ENCODE measurements at places on chromosomes 13 and 19.

GRCh38 chr19:28966737-28967399, 246.1 kb downstream of the UQCRFS1 start:
- DNase-seq = no peak

DNA sequence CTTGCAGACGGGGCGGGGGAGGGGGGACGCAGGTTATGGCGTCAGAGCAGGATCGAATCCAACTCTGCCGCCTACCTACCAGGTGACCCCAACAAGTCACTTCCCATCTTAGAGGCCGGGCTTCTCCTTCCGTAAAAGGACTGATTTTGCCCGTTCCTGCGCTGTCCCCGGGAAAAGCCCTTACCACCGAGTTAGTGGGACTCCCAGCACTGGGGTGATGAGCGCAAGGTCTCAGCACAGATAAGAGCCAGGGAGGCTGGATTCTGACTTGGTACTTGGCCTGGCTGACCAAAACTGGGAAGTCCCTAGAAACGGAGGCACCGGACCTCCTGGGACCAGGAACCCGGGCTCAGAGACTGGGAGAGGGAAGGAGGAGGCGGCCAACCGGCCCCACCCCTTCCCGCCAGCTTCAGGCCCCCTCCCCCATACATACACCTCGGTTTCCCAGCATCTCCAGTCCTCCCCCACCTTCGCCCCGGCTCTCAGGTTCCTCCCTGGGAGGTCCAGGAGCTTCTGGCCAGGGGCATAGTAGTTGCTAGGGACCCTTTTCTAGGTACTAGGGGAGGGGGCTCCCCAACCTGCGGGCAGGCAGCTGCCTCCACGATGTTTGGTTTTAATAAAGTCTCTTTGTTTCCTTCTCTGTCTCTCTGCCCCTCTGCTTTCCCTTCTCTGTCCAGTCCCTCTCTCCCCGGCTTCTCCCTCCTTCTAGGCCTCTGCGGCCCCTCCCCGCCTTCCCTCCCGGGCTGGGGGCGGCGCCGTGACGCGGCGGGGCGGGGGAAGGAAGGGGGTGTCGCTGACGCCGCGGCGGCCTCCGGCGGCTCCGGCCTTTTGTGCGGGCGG, at the start of gene GRAMD1A:
TSS of gene GRAMD1A (plus strand) at position 826 of the 840 bp plus-strand sequence. CDS start 156 bp downstream, outside the sequence.
- DNase-seq = peak; percentile 87

DNA sequence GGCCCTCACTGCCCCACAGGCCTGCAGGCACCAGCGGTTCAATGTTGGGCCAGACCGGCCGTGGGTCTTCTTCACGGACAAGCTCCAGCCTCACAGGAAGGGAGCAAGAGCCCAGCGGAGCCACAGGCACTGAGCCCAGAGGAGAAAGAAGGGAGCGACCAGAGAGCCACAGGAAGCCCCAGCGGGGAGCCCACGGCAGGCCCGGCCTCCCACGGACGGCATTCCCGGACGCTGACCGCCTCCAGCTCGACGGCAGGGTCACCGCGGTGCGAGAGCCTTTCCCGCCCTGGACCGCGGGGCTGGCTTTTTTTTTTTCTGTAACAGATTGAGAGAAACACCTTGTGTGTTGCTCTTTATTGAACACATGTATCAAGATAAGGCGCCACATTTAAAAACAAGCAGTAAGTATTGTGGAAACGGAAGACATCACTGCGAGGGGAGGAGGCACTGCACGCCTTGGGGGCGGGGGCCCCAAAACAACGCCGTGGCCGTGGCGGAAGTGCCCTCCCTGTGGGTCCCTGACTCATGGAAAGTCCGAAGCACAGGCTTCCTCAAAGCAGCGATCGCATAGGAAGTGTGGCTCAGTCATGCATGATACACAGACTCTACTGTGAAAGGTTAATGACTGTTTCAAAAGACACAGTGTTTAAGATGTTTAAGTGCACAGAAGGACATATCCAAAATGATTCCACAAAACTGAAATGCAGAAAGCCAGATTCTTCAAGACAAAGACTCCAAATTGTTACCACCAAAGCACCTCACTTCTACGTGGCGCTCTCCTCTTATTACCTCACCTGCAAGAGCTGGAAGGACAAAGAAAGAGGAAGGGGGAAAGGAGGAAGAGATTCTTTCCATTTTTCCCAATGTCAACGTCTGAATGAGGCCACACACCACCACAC, 3.5 kb downstream of the RASA3 start:
- peak; percentile 95 for DNase-seq

DNA sequence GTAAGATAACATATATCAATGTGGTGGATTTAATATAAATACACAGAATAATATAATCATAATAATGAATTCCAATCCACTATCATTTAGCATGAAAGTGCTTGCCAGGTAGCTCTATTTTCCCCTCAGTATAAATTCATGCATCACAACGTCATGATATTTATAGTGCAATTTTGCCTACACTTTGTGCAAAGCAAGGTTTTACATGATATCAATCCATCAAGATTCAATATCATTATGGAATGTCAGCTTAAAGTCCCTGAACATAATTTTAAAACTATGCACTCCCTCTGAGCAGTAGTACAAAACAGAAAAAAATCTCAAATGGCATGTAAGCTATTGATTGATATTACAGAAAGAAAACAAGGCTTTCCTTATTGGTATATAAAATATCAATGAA, 962.2 kb upstream of the PCDH20 start:
- no peak for DNase-seq

DNA sequence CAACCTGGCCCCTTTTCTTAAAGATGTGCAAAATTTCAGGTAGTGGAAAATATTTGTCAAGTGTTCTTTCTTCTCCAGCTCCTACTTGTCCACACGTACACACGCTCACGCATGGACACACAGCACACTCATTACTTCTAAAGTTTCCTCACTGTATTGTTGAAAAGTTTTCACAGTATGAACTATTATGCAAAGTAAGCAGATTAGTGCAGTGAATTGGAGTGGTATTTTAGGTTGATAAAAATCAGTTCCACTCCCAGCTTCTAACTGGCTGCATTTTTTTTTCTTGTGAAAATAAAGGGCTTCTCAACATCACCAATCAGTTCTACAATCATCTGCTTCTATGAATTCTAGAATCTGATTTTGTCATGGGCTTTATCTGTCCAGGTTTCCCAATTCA, 264.5 kb downstream of the DCT start:
- DNase-seq = no peak

DNA sequence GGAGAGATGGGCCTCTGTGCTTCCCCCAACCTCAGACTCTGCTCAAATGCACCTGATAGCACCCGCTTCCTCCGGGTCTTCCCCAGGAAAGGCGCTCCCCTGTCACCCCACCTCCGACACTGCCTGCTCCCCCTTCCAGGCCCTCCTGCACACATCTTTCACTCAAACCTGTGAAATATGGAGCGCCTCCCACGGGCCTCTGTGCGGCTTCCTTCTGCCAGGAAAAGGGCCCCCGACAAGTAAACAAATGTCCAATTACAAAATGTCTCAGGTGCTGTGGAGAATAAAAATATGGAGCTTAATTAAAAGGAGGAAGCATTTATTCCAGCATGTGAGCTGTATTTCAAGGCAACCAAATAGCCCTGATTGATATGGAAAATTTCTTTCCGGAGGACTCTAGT, 15.6 kb upstream of the CCNE1 start:
- no peak for DNase-seq

GRCh38 chr19:6212403-6213265, 67.1 kb downstream of the MLLT1 start:
- no peak for DNase-seq

DNA sequence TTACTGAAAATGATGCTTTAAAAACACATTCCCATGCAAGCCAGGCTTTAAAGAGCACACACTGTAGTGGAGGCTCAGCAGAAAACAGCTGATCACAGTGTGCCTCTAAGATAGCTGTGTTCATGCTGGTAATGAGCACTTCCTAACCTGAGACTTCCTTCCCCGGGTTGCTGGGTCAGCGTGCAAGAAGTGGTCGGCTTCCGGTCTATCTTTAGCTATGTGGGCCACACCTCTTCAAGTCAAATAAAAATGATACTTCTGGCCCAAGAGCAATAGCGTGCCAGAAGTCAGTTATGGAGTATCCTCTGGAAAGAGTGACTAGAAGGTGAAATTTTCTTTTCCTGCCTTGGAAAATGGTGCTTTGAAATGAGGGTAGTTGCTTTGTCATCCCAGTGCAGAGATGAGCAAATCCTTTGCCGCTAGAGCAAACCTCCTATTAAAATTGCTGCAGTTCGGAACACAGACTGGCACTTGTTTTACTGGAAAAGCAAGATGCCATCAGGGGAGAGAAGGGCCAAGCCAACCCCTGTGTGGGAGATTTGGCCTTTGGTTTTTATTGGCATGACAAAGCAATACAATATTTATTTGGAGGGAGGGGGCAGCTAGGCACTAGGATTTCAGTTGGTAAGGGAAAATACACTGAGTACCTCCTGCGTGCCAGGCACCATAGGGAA, 64.2 kb downstream of the ARHGAP35 start:
- DNase-seq = peak; percentile 29

Measured in activated CD4-positive, alpha-beta T cell treated with anti-CD3 and anti-CD28 coated beads for 36 hours (primary cell).